ENCODE measurements at places on chromosomes 5 and 9. TPM values are rescaled to one million over a fixed set of nuclear protein-coding genes. Genes with fewer than 3 reads are reported as not detected.

Gene GPR150
- 0.18 TPM for total RNA-seq

Gene ARID3C
- total RNA-seq: 0.23 TPM

Gene C6
- not detected for total RNA-seq

Gene GKAP1
- total RNA-seq: 5.7 TPM

Gene LCN9
- not detected for total RNA-seq

Gene TMEM215
- total RNA-seq: 0.02 TPM

Gene NR6A1
- 1.7 TPM for total RNA-seq

Gene SPAG8
- 0.58 TPM for total RNA-seq

Gene NINJ1
- total RNA-seq: 82.9 TPM

Gene FGFR4
- 25.0 TPM for total RNA-seq

All from A549 treated with CORT108297 at 1 μM for 4 hours (cell line).